Calu3 (cell line): ENCODE measurements at places on chromosomes 4 and X. TPM values are rescaled to one million over a fixed set of nuclear protein-coding genes. Genes with fewer than 3 reads are reported as not detected.

The VSIG4 gene
- not detected in 2 replicates for total RNA-seq

The ZNF185 gene
- total RNA-seq, result 24.3 and 25.2 TPM in 2 replicates

The HSFX1 gene
- 1.3 and 3.4 TPM in 2 replicates for total RNA-seq

DNA sequence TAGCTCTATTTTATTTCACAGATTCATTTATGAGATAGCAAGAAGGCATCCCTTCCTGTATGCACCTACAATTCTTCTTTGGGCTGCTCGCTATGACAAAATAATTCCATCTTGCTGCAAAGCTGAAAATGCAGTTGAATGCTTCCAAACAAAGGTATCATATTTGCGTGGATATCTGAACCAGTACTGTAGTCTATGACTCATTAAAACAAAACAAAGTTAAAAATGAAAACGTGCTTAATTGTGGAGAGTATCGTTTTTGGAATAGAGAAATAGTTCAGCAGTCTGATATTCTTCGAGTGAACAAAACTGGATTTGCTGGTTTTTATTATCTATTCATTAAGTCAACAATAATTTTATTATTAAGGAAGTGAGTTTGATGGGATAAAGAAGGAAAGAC, 6.3 kb downstream of the AFP start:
- DNase-seq, result no peak

- DNase-seq, result no peak
Measured at GRCh38 chr4:95018785-95019184, 261.0 kb downstream of the BMPR1B start.

DNA sequence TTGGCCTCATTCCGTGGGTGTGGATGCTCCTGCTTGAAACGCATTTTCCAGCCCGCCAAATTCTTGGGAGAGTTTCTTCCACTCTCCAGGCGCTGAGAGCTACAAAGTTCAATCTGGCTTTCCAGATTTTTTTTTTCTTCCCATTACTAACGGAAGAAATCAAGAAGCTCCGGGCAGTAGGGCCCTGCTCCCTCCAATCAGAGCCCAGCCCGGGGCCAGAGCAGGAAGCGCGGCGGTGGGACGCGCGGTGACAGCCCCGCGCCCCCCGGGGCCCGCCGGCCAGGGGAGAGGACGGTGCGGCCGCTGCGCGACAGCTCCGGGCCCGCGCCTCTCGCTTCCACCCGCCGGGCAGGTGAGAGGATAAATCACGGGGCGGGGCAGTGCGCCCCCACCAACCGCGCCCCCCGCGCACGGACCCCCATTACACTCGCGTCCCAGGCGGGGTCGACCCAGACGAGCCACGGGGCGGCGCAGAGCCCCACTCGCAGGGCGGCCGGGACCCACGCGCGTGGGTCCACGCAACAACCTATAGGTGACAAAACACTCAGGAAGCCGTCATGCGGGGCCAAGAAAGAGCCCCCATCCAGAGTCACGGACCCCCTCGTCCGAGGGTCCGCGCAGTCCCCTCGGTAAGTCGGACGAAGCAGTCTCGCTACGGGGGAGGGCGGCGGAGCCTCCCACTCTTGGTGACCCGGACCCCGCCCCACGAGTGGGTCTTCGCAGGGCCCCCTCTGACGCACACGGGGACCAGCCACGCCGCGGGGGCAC, 868 bp downstream of the AFAP1 start:
- DNase-seq, result peak; percentile 14

- no peak for DNase-seq
Measured at GRCh38 chr4:142191901-142192300, 555.5 kb downstream of the IL15 start.

DNA sequence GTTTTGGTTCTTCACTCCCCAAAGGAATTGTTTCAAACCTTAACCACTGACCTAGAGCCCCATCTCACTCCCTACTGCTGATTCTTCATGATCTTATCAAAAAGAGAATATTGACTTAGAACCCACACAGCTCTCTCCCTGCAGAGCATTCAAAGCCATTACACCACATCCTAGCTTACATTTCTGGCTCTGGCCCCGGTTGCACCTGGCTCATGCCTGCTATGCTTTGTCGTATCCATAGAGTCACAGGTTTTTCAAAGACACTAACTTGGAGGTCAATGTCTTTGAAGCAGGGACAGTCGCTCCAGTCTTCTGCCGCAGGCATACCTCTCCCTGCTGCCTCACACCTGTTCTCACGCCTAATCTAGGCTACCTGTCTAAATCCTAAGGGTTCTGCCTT, 42.7 kb upstream of the FGFBP2 start:
- no peak for DNase-seq

DNA sequence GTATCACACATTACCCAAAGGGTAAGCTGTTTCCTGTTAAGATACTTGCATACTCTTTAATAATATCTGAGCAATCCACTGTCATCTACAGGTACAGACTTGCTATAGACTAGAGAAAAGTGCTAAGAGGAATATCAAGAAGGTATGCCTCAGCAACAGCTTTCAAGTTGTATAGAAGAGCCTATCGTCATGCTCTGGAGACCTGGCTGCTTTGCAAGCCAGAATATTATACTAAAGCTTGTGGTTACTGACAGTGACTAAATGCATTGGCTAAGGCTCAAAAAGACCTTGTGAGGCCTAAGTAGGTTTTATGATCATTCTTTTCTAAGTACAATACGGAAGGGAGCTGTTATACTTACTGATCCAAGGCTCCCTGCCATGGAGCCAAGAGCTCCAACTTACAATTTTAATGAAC, 11.3 kb downstream of the LAMP2 start:
- no peak for DNase-seq

- no peak for DNase-seq
Measured at GRCh38 chr4:8771666-8772065, 100.0 kb downstream of the HMX1 start.

- DNase-seq, result no peak
Measured at GRCh38 chr4:48991357-48991756, 5.3 kb downstream of the CWH43 start.

- no peak for DNase-seq
Measured at GRCh38 chrX:136679531-136679930, 31.6 kb downstream of the CD40LG start.

GRCh38 chr4:139828966-139829664, 163.5 kb downstream of the MGST2 start:
- no peak for DNase-seq

DNA sequence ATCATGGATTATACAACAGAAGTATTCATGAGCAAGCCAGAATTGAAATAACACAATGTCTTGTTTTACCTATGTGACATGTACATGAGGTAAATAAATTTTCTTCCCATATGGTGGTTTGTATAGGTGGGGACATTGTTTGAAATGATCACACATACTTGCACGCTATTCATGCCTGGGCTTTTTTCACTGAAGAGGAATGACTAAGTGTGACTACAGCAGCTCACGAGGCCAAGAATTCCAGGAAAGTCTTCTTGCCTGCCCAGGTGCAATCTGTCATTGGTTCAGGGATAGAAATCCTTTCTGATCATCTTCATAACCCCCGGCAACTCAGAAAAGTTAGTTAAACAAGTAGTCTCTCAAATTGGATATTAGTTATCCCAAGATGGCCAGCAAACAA, 36.3 kb upstream of the AREG start:
- DNase-seq, result no peak

GRCh38 chr4:105417624-105418023, 56.2 kb downstream of the PPA2 start:
- no peak for DNase-seq

DNA sequence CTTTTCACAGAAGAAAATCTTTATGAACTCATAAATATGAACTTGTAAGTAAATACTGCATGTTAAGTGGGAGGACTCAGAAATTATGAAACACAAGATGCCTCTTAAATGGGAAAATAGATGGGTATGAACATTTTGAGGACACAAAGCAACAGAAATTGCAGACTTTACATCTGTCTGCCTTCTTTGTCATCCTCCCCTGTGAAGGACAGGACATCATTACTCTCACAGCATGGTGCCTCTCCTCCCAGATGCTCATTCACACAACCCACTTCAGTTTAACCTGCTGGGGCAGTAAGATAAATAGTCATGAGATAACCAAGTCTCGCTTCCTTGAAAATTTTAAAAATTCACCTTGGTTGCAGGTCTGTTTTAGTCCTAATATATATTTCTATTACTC, 144.5 kb downstream of the APBB2 start:
- no peak for DNase-seq

DNA sequence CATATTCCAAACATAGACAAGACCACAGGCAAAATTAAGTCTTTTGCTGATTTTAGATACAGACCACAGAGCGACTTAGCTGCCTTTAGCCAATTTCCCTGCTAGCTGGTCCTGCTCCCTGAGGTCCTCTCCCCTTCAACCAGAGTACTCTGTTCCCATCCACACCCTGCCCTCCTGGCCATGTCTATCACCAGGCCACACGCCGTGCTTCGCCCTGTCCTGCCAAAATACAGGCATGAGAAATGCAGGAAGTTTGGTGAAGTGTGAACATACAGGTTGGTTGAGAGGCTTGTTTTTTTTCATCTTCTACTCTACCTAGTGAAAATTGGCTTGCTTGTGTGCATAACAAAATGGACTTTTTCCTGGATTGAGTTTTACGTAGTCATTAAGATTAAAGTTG, 226.2 kb upstream of the TENM3 start:
- DNase-seq, result no peak

- no peak for DNase-seq
Measured at GRCh38 chr4:110484767-110485166, 8.8 kb downstream of the ENPEP start.
